ENCODE measurements at places on chromosomes 16 and 17. TPM values are rescaled to one million over a fixed set of nuclear protein-coding genes. Genes with fewer than 3 reads are reported as not detected.

The PYDC1 gene
- total RNA-seq: not detected

The ZNF19 gene
- total RNA-seq: 2.0 TPM

The ATP2A1 gene
- total RNA-seq: 2.6 TPM

The SARM1 gene
- 5.1 TPM for total RNA-seq

The CSHL1 gene
- not detected for total RNA-seq

The SEZ6L2 gene
- 24.4 TPM for total RNA-seq

All from A549 treated with DMSO at 1 μM for 4 hours (cell line).